ENCODE measurements at places on chromosomes 11 and 22.
A peak's percentile ranks its signal among the peaks of the same experiment; 100 is the strongest.

- no peak for DNase-seq
Measured at GRCh38 chr11:2510626-2511402, 66.0 kb downstream of the KCNQ1 start.

DNA sequence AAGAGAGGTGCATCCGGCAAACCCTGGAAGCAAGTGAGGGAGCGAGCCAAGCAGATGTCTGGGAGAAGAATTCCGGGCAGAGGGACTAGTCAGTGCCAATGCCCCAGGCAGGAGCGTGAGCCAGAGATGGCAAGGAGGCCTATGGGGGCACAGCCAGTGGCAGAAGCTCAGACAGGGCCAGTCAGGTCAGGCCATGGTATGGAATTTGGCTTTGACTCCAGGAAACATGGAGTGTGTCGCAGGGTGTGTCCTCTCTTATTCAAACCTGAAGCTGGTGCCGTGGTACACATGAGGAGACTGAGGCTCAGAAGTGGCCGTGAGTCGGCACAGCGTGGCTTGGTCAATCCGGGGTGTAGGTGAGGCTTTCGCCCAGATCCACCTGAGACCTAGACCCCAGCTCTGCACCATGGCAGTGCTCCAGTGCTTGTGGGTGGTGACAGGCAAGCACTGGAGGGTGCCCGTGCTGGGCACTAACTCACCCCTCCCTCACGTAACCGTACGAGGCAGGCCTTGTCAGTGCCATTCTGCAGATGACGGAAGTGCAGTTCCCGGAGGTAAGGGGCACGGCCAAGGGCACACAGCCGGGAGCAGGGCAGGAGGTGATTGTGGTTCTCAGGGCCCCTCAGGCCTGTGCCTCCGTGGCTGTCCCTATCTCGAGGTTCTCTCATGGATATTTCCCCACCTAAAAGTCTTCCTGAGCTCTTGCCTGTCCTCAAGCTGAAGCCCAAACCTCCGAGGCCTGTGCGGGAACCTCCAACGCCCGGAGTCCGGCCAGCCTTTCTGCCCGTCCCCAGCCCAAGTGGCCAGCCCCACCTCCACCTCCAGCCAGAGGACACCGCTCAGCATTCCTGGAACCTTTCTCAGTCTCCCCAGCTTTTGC lies 10.6 kb upstream of the SPI1 start:
- DNase-seq = no peak

DNA sequence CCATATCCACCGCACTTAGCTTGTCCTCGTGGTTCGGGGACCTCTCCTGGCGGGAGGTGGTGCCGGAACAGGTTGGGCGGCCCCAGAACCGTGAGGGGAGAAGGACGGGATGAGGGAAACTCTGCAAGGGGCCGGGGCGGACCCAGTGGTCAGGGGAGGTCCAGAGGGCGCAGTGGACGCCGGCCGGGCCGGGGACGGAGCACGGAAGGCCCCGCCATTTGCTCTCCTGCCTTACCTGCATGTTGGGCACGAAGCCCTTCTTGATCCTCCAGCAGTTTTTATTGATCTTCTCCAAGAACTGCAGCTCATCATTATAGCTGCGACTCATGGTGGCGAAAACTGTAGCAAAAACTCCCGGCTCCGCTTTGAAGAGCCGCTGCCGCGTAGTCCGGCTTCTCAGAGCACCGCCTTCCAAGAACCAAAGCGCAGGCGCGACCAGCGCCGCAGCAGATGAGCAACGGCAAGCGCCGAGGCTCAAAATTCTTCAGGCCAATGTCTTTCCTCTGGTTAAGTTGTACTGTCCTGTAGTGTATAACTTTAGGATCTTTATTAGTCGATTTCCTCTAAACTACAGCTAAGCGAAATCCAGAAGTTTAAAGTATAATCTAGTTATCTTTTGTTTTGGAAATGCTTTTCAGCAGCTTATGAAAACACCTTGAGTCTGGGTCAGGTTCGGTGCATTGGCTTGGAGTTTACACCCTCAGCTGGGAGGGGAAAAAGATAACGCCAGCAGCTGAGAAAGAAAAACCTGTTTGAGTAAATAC lies at the start of gene RTCB:
RTCB (minus strand) TSS at position 419 of the 764 bp plus-strand sequence; CDS start at position 328, 91 bp downstream.
- peak; percentile 87 for DNase-seq

- DNase-seq = no peak
Measured at GRCh38 chr11:17607591-17608570, 60.8 kb downstream of the OTOG start.

DNA sequence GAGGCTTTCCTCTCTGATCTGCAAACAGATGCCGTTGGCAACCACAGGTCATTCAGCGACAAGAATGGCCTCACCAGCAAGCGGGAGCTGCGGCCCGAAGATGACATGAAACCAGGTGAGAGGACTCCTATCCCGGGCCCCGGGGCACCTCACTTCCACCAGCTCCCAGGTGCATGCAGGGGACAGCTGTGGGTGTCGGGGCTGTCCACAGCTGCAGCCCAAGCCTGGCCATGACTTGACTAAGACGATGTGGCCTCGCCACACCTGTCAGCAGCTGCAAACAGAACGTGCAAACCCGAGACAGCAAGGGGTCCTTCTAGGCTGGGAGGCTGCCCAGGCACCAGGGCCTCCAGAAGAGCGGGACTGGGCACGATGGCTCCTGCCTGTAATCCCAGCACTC lies 3.6 kb downstream of the GAL start:
- DNase-seq = no peak

DNA sequence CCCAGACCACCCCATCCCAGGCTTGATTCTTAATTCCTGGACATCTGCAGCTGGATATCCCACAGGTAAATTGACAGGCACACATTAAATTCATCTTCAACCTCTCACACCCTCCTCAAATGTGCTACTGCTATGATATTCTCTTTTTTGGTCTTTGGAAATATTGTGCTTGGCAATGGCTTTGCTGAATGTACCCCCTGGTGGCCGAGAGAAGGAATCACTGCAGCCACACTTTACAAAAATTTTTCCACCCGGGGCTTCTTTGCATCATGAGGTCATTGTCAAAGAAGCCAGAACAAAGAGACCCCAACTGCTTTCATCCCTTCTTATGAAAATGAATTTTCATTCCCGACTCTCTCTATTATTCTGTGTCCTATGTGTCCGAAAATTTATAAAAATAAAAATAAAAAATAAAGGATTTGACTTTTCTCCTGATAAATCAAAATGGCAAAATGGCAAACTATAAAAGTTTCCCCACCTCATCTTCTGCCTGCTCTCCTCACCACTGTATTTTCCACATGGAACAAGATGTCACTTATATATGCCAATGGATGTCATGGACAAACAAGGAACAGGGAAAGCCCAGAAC lies 15.0 kb upstream of the CYB5R2 start:
- DNase-seq = peak; percentile 42

Measured in HEK293T (cell line).